Suppressor macrophage treated with lipopolysaccharide for 4 hours (primary cell): ENCODE measurements at places on chromosomes 7 and 10.

DNA sequence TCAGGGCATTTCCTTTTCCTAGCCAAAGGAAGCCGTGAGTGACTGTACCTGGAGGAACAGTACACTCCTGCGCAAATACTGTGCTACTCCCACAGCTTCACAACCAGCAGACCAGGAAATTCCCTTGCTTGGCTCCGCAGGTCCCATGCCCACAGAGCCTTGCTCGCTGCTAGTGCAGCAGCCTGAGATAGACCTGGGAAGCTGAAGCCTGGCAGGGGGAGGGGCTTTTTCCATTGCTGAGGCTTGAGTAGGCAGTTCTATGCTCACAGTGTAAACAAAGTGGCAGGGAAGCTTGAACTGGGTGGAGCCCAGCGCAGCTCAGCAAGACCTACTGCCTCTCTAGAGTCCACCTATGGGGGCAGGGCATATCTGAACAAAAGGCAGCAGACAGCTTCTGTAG lies 291.2 kb downstream of the HGF start:
- DNase-seq: no peak

DNA sequence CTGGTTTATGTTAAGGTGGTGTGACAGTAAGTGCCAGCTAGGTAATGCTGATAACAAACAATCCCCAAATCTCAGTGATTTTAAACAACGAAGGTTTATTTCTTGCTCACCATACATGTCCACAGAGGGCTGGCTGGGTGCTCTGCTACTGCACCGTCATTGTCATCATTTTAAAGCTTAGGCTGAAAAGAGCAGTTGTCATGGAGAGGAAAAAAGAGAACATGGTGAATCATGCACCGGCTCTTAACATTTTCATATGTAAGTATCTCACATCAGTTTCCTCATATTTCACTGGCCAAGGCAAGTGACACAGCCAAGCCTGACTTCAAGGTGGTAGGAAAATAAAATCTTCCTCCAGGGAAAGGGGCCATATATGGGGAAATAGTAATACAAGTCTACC lies 746.9 kb downstream of the SORCS3 start:
- DNase-seq: no peak

GRCh38 chr10:102542800-102543418 lies 39.1 kb downstream of the SUFU start:
- peak; percentile 67 for DNase-seq

DNA sequence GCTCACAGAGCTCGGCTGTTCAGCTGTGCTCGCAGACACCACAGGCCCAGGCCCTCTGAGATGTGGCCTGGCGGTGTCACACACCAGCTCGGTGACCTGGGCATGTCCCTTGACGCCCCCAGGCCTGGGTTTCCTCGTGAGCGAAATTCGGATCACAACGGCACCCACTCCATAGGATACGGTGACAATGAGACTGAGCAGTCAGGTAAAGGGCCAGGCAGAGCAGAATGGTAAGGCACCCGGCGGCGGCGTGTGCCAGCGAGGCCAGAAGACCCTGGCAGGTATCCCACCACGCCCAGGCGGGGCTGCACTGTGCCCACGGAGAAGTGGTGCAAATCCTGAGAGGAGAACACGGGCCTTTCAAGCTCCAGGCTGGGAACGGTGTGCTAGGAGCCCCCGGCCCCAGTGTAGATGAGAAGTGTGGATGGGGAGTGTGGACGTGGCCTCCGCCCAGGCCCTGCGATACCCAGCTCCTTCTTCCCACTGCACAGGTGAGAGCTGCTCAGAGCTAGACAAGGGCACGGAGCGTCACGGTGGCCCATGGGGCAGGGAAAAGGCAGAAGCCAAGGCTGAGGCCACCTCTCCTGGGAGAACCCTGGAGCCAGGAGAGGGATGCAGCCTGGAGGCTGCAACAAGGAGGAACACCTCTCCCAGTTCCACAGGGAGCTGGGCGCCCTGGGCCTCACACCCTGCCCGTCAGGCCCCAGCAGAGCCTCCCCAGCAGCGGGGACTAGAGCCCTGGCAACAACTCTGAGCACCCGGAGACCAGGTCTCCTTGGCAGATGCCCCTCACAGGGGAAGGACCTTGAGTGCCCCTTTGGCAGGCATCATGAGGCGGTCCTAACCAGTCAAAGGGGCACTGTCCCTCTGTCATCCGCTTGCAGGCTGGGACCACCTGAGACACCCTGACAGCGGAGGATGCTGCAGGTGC lies 219.1 kb downstream of the MAD1L1 start:
- no peak for DNase-seq

GRCh38 chr7:106238830-106239229 lies 46.0 kb downstream of the NAMPT start:
- no peak for DNase-seq

- no peak for DNase-seq
These were observed 244.0 kb downstream of the SORCS1 start for GRCh38 chr10:106920538-106920937.
